Activated naive CD8-positive, alpha-beta T cell treated with anti-CD3 and anti-CD28 coated beads, Interleukin-2, amount 50 U/mL, for 16 hours (primary cell): ENCODE measurements at places on chromosomes 13 and 19.

GRCh38 chr13:90751026-90751425 lies 596.5 kb upstream of the MIR17HG start:
- no peak for DNase-seq

DNA sequence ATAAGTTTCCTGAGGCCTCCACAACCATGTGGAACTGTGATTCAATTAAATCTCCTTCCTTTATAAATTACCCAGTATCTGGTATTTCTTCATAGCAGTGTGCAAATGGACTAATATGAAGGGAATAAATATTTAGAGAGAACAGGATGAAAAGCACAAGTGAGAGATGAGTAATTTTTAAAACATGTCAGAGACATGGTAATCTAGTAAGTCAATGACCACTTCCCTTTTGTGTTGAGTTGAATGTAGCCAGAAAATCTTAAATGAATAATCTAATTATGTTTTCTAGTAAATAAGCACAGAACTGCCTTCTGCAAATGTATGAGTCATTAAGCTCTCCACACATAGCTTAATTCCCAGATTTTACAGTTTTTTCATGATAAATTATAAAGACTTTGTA lies 524.1 kb upstream of the SLITRK5 start:
- no peak for DNase-seq

DNA sequence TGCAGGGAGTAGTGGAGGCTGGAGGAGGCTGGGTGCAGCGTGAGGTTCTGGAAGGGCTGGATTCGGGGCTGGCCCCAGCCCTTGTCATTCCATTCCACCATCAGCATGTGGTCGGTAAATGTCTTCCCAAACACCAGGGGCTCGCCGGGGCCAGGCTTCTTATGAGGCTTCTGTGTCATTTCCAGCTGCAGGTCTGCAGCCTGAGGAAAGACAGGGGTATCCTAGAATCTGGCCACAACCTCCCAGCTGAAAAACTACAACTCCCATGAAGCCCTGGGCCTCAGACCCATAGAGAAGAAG lies 4.4 kb downstream of the BCAT2 start:
- DNase-seq: no peak

DNA sequence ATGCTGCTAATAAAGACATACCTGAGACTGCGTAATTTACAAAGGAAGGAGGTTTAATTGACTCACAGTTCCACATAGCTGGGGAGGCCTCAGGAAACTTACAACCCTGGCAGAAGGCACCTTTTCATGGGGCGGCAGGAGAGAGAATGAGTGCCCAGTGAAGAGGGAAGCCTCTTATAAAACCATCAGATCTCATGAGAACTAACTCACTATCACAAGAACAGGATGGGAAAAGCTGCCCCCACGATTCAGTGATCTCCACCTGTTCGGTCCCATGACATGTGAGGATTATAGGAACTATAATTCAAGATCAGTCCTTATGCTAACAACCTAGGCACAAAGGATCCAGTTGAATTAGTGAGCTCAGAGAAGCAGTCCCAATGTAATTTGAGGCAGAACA lies 59.4 kb downstream of the GPC6 start:
- DNase-seq: no peak

DNA sequence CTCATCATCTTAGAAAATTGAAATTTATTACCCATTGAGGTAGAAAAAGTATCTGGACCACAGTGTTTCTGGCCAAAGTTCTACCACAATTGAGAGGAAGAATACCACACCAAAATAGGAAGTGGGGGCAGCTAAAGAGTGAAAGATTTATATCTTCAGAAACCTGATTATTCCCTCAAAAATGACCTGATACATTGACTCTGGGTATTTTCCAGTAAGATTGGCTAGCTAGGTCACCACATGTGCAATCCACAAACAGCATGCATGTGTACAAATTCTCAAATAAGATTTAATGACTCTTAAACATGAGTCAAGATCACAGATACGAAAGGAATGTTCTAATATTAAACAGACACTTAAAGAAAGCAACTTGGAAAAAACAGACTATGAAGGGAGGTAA lies 1516.2 kb upstream of the PCDH20 start:
- no peak for DNase-seq

GRCh38 chr19:53246498-53246897 lies 8.2 kb downstream of the ZNF677 start:
- DNase-seq: no peak

DNA sequence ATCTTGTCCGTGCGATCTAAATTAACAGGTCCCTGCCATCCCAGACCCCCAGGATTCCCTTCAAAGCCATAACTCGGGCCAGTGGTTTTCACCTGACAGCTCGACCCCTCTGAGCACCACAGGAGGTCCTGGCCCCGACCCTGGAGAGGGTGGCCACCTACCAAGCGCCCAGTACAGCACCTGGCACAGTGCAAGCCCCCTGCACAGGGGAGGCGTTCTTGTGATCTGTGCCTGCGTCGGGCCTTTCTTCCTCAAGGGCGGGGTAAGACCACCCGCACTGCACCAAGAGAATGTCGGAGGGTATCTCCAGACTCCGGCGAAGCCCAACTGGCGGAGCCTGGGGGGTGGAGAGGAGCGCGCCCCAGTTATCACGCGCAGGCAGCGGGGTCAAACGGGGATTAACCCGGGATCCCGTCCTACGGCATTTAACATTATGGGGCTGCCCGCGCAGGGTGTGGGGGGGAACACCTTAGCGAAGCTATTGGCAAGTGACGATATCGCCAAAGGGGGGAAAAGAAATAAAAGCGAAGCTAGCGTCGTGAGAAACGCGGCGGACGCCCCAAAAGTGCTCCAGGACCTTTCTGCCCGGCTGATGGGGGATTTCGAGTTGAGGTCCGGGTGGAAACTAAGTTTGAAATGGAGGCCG lies 1.3 kb upstream of the HNRNPL start:
- no peak for DNase-seq

- DNase-seq: no peak
Measured at GRCh38 chr19:50290011-50290410, 39.2 kb downstream of the KCNC3 start.

DNA sequence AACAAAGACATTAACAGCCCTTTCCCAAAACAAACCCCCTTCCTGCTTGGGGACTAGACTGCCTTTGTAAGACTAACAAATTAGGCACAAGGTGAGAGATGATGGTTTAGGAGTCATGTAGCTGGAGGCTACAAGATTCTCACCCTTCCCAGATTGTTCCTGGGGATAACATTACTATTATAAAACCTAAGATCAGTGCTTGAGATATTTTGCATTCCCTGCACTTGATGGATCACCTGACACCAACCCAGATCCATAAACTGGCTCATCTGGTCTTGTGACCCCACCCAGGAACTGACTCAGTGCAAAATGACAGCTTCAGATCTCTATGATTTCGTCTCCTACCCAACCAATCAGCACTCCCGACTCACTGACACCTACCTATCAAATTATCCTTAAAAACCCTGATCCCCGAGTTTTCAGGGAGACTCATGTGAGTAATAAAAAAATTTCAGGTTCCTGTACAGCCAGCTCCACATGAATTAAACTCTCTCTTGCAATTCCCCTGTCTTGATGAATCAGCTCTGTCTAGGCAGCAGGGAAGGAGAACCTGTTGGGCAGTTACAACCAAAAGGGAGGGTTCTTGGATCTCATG lies 2.4 kb upstream of the ZNF616 start:
- no peak for DNase-seq

DNA sequence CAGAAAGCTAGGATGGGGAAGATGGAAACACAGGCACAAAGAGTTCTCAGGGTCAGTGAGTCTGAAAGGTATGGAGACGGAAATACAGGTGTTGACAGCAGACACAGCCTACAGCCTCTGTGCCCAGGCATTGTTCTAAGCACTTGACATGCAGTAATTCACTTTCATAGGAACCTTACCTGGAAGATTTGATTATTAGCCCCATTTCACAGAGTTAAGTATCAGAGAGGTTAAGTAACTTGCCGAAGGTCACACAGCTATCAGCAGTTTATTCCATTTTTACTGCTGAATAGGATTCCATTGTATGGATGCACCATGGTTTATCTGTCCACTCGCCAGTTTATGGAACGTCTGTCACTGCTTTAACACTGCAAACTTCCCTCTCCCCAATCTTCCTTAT lies 13.2 kb downstream of the KLK4 start:
- no peak for DNase-seq

DNA sequence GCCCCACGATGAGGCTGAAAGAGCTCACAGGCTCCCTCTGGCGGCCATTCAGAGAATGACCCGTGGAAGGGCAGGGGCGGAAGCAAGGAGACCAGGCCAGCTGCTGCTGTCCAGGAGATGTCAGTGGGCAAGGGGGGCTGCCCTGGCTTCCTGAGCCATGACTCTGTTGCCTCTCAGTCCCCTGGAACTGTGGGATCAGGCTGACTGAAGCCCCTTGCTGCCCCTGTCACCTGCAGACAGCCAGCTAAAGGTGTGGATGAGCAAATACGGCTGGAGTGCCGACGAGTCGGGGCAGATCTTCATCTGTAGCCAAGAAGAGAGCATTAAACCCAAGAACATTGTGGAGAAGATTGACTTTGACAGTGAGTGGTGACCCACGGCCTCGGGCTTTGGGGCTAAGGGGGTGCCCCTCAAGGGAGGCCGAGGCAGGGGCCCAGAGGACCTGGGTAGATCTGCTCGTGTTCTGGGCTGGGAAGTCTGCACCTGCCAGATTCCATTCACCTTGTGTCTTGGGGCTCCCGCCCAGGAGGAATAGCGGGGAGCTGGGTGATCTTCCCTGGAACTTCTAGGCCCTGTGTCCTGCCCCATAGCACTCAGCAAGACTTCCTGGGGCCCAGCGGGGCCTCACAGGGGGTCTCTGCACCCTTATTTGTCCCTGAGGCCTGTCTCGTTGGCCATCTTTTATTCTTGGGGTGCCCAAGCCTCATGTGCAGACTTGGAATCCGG lies 12.5 kb upstream of the ACTN4 start:
- peak; percentile 31 for DNase-seq

DNA sequence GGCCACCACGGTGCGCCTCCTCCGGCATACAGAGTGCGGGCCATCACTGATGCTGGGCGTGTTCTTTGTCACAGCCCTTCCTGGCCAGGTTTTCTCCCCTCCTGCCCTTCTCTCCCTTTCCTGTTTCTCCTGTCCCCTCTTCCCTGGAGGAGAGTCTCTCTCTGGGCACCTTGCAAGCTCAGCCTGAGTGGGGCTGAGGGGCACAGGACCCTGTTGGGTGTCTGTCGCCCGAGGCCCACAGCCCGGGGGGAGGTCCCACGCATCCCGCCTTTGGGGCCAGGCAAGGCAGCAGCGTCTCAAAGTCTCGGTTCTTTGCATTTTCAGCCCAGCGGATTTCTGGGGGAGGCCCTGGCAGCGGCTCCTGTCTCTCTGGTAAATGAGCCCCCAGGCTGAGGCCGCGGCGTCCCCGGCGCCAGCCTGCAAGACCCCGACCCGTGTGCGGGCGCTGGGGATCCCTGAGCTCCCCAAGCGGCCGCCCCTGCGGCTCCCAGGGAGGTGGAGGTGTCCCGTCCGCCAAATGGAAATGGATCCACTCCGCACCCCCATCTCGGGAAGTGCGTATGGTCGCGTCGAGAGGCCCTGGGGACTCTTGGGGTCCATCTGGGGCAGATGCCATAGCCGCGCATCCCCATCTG lies 47.2 kb downstream of the COMP start:
- DNase-seq: no peak

DNA sequence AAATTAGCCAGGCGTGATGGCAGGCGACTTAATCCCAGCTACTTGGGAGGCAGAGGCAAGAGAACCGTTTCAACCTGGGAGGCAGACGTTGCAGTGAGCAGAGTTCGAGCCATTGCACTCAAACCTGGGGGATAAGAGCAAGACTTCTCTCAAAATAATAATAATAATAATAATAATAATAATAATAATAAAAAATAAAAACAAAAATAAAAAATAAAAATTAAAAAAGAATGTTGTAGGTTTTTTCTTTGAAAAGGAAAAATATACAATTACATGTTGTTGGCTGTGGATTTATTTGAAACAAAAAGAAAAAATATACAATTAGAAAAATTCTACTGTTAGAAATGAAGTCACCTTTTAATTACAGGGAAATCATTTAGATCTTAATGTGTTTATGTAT lies 11.5 kb upstream of the PRODH2 start:
- no peak for DNase-seq

DNA sequence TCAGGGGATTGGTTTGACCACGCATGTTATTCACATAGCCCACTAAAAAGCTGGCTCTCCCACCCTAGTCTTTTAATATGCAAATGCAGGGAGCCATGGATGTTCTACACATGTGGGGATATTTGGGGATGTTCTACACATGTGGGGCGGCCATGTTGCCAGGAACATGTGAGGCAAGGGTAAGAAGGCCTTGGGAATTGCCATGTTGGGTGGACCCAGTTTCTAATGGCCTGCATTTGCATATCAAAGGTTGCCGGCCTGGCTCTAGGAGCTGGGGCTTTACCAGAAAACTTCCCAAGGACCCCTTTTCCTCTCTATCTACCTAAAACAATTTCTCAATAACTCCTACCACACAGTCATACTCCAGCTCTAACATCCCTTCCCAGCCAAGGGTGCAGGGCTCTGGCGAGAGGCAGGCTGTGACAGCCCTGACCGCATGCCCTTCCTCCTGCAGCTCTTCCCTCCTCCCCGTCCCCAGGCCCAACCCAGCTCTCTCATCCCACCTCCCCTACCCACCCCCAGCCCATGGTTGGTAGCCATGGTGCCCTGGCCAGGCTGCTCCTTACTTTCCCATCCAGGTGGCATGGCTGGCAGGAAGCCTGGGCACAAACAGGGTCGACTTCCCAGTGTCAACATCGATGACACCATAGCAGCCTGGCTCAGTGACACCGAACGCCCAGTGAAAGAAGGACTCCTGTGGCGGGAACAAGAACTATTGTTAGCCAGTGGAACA lies 11.0 kb downstream of the PEPD start:
- DNase-seq: no peak

DNA sequence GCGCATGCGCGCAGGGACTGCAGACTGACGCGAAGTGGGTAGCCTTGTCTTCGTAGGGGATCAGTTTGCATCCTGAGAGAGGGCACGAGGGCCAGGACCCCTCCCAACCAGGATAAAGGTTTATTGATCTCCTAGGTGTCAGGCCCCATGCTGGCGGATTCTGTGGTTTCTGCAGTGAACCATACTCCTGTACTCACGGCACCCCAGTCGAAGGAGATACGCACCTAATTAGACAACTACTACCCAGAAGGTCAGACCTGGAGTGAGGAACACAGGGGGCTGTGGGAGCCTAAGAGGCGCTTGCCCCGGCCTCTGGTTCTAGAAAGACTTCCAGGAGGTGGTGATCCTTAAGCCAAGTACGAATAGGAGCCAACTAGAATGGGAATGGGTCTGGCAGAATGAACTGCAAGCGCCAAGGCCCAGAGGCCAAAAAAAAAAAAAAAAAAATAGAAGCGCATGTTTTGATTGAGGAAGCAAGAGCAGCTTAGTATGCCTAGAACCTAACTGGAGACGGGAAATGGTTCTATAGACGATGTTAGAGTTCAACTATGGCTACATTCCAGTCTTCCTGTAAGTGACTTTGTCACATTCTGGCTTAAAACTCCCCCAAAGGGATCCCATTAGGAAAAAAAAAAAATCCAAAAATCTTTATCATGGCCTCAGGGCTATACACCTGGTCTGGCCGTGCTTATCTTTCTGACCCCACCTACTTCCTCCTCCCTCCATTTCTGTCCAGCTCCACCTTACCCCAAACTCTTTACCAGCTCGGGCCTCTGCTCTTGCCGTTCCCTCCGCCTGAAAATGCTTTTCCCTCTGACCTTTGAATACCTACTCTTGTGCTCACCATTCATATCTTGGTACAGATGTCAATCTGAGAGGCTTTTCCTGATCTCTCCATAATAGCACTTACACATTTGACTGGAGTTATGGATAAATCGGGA lies 902 bp upstream of the ZNF428 start:
- DNase-seq: peak; percentile 70

GRCh38 chr13:23185542-23185941 lies 4.8 kb downstream of the SGCG start:
- no peak for DNase-seq

- DNase-seq: no peak
Measured at GRCh38 chr13:99724633-99725517, 223.6 kb downstream of the TM9SF2 start.
